ENCODE measurements at places on chromosomes 4 and X.

- peak; percentile 60 for DNase-seq
Measured at GRCh38 chr4:101345596-101346350, 1.6 kb downstream of the PPP3CA start.

DNA sequence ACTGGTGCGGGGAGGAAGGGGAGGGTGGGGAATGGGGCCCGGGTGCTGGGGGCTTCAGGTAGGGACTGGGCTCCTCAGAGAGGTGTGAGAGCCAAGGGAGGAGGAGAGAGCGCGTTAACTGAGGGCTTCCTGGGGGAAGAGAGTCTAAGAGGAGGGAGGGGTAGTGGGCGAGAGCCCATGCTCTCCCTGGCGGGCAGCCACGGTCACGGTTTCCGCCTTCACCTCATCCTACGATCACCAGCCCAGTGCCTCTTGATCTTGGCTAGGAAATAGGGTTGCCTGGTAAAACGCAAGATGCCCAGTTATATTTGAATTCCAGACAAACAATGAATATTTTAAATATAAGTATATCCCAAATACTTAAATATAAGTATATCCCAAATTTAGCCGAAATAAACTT is 60.8 kb upstream of the GRPEL1 start:
- DNase-seq: no peak

GRCh38 chr4:82428526-82428968 is 1.7 kb downstream of the HNRNPDL start:
- DNase-seq: no peak

- DNase-seq: peak; percentile 13
Measured at GRCh38 chr4:93743022-93743421, 85.5 kb upstream of the ATOH1 start.

DNA sequence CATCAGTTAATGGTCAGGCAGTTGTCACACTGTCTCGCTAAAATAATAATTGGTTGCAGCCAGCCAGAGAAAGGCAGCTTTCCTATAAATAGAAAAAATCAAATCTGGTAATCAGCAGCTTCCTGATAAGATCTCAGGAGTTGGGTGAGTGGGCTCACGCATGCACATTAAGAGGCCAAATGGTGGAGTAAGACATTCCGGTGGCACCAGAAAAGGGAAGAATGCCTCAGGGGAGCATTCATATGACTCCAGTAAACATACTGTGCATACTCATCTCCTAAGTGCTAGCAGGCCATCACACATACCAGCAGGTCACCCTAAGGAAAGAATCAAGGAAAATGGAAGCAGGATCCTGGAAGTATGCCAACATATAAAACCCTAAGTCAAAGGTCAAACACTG is 40.1 kb downstream of the UGT2B15 start:
- no peak for DNase-seq

- DNase-seq: no peak
Measured at GRCh38 chrX:13703135-13703534, 14.2 kb downstream of the RAB9A start.

DNA sequence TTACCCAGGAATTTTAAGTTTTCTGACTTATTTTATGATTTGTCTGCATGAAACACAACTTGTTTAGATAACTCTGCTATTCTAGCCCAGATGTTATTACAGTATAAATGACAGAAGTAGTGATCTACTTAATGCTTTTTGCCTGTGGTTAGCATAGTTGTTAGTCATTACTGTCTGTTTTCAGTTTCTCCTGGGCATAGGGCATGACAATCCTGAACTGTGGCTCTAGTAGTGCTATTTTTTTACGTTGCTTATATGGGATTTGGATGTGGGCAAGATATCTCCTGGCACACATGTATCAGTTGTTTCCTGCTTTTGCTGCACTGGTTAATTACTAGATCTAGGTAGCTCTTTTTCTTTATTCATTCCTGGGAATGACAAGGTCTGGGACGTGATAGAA is 1005.8 kb downstream of the PCDH18 start:
- no peak for DNase-seq

- DNase-seq: no peak
Measured at GRCh38 chr4:168781341-168781740, 228.7 kb downstream of the CBR4 start.

GRCh38 chr4:139875411-139875825 is 209.8 kb downstream of the MGST2 start:
- DNase-seq: no peak

- DNase-seq: no peak
Measured at GRCh38 chr4:89161841-89162240, 50.5 kb downstream of the TIGD2 start.

DNA sequence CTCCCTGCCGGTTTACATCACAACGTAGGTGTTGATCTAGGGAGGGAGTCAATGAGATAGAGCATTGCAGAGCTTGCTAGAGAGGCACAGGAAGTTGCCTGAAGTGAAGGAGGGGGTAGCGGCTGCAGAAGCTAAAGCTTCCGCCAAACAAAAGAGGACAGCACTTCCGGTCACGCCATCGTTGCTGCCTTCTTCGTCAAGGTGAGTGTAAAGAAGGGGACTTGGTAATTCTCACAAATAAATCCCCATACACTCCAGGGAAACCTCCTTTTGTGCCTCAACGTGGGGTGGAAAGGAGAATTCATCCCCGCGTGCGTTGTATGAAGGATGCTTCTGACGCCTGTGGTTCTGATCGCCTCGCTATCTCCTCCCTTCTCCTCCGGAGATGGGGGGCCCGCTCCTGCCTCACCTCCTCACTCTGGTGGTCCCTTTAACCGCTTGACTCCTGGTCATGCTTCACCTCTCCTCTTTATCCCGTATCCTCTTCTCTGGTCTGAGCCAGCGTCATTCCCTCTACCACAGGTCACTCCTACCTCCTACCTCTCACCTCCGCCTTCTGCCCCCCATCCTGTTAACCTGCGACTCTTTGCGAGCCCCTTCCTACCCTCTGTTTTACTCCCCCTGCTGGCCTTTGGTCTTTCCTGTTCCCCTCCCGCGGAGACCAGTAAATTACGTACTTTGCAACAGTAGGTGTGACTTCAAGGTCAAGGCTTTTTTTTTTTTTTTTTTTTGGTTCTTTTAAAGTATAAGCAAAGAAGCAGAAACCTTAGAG is 59.9 kb downstream of the GSPT2 start:
- peak; percentile 22 for DNase-seq

DNA sequence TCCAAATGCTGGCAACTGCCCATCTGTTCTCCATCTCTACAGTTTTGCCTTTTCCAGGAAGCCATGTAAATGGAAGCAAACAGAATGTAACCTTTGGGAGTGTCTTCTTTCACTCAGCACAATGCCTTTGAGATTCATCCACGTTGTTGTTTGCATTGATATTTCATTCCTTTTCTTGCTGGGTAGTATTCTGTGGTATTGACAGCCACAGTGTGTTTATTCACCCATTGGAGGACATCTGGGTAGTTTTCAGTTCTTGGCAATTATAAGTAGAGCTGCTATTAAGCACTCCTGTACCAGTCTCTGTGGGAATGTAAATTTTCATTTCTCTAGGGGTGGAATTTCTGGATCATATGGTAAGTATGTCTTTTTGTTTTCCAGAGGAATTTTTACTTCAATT is 194.3 kb upstream of the RPS6KA3 start:
- DNase-seq: no peak

GRCh38 chr4:186104890-186105646 is 564 bp downstream of the FAM149A start:
- no peak for DNase-seq

DNA sequence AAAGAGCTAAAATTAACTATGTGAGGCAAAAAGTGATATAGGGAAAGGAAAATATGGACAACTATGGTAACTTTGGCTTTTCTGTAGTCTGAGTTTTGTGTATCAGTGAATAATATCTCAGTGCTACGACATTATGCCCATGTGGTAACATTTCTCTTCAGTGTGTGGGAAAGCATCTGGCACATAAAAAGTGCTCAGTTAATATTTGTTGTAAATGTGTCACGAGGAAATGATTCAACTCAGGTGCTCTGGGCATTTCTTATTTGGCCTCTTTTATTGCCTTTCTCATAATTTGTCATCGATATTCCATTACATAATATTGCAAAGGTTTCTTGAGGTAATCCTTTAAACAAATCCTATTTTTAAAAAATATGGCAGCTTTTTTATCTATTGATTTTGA is 17.6 kb downstream of the OFD1 start:
- no peak for DNase-seq

DNA sequence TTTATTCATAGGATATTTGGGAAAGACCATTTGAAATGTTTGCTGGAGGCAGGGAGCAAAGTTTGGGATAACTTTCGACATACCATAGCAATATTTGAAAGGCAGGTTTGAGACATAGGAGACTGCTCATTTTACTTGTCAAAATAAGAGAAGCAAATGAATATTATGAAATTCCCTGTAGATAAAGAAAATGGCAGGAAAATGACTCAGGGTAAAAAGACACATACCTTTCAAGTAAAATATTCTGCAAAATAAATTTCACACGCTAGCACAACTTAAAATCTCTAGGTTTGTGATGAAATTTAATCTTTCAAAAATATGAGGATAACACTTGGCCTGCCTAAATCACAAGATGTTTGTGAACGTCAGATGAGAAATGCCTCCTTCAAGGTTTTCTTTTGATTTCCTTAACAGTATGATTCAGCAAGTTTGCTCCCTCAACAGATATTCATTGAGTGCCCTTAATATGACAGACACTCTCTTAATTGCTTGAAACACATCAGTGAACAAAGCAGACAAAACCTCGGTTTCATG is 6.6 kb downstream of the TMEM156 start:
- no peak for DNase-seq

GRCh38 chrX:122869171-122869570 is 314.9 kb upstream of the GRIA3 start:
- DNase-seq: no peak

- DNase-seq: no peak
Measured at GRCh38 chr4:144547678-144548298, 98.2 kb upstream of the HHIP start.

DNA sequence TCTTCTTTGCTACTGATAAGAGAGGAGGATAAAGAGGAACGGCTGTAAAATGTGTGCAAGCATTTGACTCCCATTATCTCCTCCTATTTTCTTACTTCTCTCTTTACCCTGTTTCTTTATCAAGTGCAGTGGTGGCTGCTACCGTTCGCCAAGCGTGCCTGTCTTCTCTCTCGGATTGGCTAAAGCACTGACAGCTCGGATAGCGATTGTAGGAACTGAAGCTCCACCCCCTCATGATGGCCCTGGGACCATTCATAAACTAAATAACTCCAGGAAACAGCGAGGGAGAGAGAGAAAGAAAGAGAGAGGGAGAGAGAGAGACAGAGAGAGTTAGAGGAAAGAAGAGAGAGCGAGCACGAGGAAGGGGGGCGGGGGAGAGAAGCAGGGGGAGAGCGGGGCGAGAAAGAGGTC is 305 bp upstream of the MAB21L2 start:
- DNase-seq: no peak

- DNase-seq: no peak
Measured at GRCh38 chr4:151198748-151199147, 78.2 kb upstream of the PRSS48 start.

DNA sequence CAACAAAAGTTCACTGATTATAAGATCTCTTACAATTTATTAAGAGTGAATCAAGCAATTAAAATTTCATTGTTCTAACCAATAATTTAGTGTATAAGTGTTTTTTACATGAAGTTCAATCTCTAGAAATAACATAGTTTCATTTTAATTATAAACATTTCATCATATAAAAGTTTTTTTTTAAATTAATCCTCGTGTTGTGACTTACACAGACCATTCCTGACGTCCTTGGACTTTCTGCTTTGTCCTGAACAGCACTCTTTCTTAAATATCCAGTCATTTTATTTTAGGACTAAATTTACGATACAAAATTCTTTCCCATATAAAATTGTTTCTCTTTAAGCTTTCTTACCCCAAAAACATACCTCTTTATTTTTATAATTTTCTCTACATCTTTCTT is 841.7 kb upstream of the POU3F4 start:
- no peak for DNase-seq

- no peak for DNase-seq
Measured at GRCh38 chrX:97026406-97026805, 142.7 kb downstream of the RPA4 start.

GRCh38 chrX:37684973-37685372 is 618 bp upstream of the XK start:
- no peak for DNase-seq

DNA sequence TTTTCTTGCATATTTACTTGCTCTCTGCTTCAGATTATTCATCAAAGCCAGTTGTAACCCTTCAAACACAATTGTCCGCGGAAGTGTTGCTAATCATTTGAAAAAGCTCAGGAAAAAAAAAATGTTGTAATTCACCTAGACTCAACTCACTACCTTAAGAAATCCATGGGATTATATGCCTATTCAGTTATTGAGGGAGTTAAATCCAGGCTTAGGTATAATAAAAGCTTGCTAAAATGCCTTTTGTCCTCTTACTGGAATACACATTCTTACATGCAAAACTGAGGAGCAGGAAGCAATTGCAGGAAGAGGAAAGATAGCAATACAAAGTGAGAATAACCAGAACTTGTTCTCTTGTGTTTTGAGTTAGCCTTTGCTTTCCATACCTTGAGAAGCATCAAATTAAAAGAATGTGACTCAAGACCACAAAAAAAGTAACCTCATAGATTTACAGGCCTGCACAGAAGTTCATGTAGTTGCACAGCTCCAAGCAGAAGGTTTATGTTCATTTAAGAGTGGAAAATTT is 91.4 kb upstream of the FAM241A start:
- no peak for DNase-seq

GRCh38 chr4:145178740-145179280 is 1.6 kb downstream of the OTUD4 start:
- DNase-seq: no peak

DNA sequence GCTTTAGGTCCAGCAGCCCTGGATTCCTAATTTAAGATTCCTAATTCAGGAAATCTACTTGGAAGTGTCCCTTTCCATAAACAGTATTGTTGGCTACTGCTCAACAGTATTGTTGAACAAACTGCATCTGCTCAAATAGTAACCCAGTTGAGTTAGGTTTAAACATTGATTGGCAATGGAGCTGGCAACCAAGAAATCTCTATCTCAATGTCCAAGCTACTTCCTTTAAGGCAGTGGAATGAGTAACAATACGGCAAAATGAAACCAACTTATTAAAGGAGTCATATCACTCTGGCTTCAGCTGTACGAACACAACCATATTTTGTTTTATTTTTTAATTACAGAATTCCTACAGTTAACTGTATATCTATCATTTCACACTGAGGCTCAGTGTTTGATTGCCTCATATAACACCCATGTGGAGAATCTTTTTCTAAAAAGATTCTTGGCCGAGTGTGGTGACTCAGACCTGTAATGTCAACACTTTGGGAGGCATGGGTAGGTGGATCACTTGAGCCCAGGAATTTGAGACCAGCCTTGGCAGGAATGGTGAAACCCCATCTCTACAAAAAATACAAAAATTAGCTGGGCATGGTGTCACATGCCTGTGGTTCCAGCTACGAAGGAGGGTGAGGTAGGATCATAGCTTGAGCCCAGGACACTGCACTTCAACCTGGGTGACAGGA is 71.7 kb upstream of the IL13RA1 start:
- DNase-seq: peak; percentile 12

DNA sequence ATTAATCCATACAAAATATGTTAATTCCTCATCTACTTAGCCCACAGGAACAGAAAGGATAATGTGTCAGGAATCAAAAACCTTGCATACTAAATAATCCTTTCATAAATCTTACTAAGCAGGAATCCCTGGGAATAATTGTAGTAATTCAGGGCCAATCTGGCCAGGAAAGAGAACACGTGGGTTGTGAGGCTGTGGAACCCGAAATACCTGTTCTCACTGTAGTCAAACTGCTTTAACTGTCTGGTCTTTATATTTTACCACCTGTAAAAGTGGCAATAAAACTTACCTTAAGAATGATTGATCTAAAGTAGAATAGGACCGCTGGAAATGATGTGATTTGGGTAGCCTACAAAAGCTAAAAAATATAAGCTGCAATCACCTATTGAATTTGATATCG is 1620.9 kb downstream of the STIM2 start:
- DNase-seq: no peak

Data from suppressor macrophage treated with lipopolysaccharide for 1 hour (primary cell).